ENCODE measurements at places on chromosomes 4 and X.

DNA sequence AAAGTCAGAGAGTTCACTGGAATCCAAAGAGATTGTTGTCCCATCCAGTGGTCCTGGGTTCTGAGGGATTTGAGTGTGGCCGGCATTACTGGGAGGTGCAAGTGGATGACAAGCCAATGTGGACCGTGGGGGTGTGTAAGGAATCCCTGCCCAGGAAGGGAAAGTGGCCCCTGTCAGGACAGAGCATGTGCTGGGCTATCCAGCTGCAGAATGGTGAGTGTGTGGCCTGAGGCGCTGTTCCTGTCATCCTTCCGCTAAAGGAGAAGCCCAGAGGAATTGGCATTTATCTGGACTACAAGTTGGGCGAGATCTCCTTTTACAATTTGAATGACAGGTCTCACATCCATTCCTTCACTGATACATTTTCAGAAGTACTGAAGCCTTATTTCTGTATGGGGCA, 20.4 kb upstream of the TRIM60 start:
- DNase-seq: no peak

- no peak for DNase-seq
Observed at GRCh38 chr4:91330555-91331137, 973.1 kb upstream of the GRID2 start.

DNA sequence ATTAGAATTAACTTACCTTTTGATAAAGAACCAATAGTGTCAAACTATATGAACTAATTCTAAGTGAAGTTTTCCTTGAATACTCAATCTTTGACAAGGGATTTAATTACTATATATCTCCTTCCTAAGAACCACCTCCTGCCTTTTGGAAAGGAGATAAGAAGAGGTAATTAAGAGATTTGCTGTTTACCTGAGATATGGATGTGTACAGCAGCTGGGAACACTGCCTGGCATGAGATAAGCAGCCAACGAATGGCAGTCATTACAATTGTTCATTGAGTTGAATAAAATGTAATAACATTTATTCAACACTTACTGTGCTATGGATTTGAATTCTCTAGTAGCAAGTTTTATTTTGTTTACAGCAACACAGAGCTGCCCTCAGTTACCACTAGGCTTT, 407.1 kb downstream of the SPOCK3 start:
- no peak for DNase-seq

- DNase-seq: no peak
Observed at GRCh38 chrX:152637649-152638442, at the start of gene GABRQ. Gene GABRQ, plus strand, starts transcription at chrX:152637895. Its CDS starts 308 bp downstream, at chrX:152638203.

DNA sequence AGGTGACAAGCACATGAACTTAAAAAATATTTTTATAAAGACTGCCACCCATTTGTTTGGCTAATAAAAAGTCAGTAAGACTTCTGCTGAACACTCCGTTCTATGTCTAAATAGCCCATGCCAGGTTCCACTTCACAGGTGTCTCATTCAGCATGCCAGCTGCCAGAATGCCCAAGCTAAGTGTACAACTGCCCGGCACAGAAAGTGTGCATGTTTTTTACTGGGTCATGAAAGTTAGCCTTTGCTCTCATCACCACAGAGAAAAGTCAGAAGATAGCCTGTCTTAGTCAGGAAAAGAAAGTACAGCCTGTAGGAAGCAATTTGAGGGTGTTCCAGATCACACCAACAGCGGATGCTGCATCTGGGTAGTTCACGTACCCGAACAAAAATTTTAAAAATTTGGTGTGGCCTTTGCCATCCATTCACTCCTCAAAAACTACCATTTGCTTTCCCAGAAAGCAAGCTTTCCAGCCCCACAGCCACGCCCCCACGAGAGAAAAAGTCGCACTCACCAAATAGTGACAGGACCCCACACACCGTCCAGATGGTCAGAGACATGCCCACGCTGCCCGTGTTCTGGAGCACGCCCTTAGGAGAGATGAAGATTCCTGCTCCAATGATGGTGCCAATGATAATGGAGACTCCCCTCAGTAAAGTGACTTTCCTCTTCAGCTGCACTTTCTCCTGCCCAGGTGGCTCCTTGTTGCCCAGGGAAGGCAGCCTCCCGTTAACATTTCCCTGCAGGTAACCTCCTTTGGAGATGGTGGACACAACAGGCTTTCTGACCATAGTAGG, 671 bp downstream of the SLC7A11 start:
- DNase-seq: no peak

DNA sequence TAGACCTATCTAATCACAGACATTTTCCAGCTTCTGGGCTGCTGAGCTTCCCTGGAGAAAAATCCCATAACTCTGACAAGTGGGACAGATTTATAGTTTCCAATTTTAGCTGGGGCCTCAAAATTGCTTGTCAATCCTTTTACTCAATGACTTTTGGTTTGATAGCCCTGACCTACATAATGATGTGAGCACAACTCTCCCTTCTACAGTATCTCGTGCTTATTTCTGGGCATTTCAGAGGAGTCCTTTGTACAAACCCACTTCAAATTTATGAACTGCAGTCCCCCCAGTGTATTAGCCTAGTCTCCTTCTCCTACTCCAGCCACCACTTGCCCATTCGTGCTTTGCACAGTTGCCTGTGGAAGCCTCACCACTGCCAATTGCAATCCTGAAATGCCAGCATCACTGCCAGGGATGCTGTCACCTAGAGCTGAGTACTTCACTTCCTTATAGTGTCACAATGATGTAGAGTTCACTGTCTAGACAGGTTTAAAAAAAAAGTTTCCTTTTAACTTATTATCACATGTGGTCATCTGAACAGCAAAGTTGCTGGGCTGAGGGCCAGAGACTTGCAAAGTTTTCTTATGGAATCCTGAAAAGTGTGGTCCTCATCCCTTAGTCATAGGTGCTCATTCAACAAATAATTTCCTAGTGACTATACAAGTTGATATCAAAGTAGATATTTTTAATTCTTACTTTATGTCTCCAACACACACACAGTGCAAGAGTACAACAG, 21.2 kb downstream of the TRAM1L1 start:
- DNase-seq: no peak

GRCh38 chr4:140028676-140029517, 125.1 kb downstream of the MAML3 start:
- no peak for DNase-seq

DNA sequence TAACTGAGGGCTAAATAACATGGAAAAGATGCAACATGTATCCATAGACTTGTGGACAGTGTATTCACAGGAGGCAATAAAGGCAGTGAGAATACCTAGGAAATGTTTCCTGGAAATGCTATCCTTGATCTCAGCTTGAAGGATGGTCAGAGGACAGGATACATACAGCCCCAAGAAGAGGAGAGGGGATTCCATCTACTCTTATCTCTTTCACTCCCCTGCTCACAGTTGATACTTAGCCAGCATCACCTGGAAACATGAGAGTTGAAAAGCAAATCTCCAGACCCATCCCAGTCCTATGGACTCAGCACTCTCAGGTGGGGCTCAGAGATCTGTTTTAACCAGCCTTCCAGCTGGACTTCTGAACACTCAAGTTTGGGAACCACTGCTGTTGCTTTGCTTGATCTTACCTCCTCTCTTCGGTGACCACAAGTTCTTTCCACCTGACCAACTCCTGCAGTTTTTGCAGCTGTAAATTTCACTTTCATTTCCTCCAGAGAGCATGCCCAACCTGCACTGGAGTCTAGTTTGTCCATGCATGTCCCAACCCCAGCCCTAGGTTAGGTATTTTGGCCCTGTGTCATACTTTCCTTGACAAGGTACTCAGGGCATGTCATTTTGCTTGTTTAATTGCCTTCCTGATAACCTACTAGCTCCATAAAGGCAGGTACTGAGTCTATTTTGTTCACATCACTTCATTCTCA, 10.4 kb downstream of the RELL1 start:
- DNase-seq: no peak

DNA sequence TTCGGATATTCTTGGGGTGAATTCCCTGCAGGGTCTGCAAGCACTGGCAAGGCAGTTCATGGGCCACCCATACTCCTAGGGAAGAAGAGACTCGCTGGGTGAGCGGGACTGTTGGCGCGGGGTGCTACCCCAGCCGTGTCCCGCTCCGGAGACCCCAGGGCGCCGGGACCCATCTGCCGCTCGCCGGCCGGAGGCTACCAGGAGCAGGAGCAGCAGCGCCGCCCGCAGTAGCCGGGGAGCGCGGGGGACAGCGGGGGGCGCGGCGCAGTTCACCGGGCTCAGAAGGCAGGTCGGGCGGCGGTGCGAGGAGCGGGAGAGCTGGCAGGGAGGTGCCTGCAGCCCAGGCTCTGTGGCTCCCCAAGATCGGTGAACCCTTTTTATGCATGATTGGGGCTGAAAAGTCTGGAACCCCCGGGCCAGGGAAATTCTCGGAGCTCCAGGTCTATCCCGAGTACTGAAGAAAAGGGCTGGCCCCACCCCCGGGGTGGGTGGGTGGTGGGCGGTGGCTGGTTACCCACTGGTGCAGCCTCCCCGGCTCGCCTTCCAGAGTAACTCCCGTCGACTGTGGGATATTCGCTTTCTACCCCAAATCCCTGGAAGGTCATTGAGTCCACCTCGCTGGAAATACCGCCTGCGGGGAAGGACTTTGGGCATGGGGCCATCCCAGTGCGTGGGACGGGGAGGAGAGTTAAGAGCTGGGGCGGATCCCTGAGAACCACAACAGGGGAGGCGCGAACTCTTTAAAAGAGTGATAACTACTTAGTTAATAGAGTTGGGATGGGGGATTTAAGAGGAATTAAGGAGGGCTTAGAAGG, 37.6 kb downstream of the PF4 start:
- no peak for DNase-seq

DNA sequence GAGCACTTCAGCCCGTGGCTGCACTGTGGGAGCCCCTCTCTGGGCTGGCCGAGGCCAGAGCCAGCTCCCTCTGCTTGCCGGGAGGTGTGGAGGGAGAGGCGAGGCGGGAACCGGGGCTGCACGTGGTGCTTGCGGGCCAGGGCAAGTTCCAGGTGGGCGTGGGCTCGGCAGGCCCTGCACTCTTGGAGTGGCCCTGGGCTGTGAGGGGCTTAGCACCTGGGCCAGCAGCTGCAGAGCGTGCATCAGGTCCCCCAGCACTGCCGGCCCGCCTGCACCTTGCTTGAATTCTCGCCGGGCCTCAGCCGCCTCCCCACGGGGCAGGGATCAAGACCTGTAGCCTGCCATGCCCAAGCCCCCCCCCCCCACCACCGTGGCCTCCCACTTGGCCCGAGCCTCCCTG, 28.9 kb upstream of the APOOL start:
- no peak for DNase-seq

GRCh38 chr4:39662683-39663082, 24.0 kb upstream of the SMIM14 start:
- no peak for DNase-seq

GRCh38 chr4:150217192-150217591, 138.9 kb downstream of the DCLK2 start:
- no peak for DNase-seq

DNA sequence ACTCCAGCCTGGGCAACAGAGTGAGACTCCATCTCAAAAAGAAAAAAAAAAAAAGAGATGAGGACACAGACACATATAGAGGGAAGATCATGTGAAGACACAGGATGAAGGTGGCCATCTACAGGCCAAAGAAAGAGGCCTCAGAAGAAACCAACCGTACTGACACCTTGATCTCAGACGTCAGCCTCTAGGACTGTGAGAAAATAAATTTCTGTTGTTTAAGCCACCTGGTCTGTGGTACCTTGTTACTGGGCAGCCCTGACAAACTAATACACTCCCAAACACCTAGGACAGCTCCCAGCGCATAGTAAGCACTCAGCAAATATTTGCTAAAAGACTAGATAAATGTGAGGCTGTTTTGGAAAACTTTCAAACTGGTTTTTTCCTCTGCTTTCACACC, 59.2 kb upstream of the SMIM10 start:
- DNase-seq: no peak

DNA sequence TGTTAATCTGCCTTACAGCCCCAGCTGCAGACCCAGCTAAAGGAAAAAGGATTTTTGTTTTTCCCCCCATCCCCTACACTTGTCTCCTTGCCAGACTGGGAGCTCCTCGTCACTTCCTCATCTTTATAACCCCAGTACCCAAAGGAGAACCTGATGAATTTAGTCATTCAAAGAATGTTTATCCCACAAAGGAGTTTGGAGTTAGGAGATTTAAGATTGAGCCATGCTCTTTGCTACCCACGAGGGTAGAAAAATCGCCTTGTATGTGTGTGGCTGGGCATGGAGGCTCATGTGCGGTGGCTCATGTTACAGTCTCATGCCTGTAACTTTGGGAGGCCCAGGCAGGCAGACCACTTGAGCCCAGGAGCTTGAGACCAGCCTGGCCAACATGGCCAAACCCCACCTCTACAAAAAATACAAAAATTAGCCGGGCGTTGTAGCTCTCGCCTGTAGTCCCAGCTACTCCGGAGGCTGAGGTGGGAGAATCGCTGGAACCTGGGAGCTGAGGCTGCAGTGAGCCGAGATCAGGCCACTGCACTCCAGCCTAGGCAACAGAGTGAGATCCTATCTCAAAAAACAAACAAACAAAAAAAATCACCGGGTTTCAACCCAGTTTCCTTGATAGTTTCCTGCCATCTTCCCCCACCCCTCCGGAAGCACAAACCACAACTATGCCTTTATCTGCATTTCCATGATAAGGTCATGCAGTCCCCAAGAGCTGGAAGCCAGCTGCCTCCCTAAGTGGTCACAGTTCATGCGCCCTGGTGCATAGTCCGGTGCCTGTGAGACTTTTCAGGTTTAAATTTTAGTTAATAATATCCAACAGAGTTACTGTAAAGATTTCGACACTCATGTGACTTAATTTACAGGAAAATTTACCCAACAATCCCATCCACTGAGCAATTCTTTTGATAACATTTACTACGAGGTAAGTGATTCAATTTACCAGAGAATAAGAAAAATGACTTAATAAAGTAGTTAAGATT, 1.5 kb downstream of the CFAP97 start:
- DNase-seq: no peak

DNA sequence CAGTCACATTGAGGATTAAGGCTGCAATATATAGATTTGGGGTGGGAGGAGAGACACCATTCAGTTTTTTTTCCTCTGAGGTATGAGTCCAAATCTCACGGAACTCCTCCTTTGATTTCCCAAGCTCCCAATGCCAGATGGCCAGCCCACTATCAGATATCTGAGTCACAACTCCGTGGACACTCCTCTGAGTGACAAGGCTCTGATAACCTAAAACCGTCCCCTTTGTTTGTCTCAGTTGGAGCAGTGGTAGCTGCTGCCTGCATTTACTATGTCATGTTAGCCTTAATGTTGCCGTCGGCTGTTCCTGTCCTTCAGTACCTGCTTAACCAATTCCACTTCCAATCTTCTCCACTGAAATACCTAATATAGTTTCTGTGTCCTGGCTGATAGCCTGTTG, 107.3 kb downstream of the DTHD1 start:
- DNase-seq: no peak

- DNase-seq: no peak
Observed at GRCh38 chrX:112935029-112935428, 94.4 kb upstream of the AMOT start.

- DNase-seq: peak; percentile 62
Observed at GRCh38 chrX:139932901-139933796, at the start of gene ATP11C. Gene ATP11C, minus strand, starts transcription at chrX:139933053. Its CDS starts 1,011 bp downstream, at chrX:139932042.

All from stimulated activated CD8-positive, alpha-beta memory T cell treated with anti-CD3 and anti-CD28 coated beads, Interleukin-7, amount 100 ng/mL, for 1 hour (primary cell).